ENCODE measurements at places on chromosomes 3 and 15.

DNA sequence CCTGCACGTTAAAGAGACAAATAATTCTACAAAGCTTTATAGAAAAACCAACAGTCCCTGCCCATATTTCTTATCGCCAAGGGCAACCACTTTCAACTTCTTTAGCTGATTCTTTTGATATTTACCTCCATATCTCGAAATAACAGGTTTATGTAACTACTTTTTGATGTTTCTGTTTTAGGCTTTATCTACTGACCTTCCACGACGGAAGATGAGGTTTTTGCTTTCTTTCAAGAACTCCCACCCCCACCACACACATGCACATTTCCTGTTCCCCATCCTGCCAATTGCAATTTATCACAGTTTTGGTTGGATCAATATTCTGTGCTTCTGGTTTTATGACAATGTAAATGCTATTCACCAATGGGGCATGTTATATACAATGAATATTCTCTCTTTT, 330.4 kb upstream of the ICE2 start:
- DNase-seq = no peak

- DNase-seq = no peak
Observed at GRCh38 chr15:62572797-62573196, 407.7 kb upstream of the C2CD4B start.

- DNase-seq = no peak
Observed at GRCh38 chr3:38650248-38650951, 913 bp upstream of the SCN5A start.

DNA sequence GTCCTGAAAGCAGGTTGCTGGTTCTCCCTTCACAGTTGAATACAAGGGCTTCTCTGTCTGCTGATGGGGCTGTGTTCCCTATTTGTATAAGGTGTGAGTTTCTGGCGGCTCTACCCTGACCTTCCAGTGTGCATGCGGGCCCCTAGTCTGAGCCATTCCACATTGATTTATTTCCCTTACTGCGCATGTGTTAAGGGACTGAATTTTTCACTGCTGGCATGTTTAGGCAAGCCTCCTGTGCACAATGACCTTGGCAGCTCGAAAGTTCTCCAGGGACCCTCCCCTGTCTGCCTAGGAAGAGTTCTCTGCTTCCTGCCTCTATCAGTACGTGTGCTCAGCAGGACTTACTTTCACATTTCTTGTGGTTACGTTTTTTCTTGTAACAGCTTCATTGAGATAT, 11.4 kb downstream of the TRAK1 start:
- DNase-seq = no peak

GRCh38 chr3:16739541-16740105, 134.4 kb upstream of the DAZL start:
- DNase-seq = no peak

- DNase-seq = no peak
Observed at GRCh38 chr3:124542214-124542869, 187.9 kb upstream of the UMPS start.

DNA sequence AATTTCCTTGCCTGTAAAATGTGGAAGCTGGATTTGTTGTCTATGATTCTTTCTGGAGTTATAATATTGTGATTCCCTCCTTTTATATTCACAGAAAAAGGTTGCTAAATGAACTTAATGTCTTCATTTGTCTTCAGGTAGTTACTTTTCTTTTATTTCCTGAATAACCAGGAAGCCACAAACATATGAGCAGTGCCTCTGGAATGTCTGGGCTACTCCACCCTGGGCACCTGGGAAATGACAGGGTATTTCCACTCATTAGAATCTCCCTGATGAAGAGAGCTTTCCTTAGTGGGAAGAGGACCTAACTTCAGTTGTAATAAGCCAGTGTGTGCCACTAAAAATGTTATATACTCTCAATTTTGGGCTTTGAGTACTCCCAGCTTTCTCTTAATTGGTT, 3.8 kb upstream of the SLMAP start:
- DNase-seq = no peak

- DNase-seq = peak; percentile 26
Observed at GRCh38 chr3:152419748-152420147, 151.0 kb downstream of the MBNL1 start.

- no peak for DNase-seq
Observed at GRCh38 chr15:88630798-88631463, 7.9 kb upstream of the ISG20 start.

DNA sequence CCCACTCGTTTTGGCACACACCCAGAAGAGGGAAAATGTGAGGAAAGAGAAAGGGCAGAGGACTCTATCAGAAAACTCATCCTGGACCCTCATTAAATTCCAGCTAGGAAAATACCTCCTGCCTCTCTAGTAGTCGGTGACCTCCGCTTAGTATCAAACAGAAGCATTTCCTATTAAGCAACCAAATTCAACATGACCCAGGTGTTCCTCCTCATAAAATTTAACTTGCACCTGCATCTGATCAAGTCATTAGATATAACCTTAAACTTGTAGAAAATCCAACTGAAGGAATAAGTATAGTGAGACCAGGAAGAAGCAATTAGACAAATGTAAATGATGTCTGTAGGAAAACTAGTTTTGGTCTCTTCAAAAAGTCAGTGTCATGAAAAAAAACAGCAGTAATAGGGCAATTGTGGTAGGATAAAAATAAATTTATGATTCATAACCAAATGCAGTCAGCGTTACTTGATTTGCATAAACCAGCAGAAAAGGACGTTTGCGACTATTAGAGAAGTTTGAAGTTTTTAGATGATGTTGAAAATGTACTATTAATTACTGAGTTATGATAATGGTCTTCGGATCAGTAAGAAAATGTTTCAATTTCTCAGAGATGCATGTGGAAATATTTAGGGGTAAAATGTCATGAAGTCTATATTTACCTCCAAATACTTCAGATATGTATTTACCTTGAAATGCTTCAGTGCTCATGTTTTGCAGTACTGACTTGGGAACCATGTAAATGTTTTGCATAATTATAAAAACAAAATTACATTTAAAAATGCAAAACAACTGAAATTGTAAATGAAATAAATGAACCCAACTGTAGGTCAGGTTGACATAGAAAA, 44.6 kb downstream of the LDHAL6B start:
- no peak for DNase-seq

DNA sequence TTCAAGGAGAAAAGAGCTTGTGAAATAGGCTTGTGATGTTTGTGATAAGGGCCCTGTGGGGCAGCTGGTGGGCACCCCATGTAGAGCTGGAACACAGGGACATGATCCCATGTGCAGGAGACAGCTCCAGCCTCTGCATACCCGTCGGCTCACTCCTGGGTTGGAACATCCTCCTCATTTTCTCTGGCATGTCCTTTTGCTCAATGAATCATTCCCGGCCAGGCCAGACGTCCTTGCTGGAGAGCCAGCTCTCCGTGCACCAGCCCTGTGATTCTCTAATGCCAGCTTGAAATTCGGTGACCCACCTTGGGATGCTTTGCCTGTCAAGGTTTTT, 77.3 kb downstream of the SMAD3 start:
- no peak for DNase-seq

- no peak for DNase-seq
Observed at GRCh38 chr15:39444735-39445470, 136.0 kb upstream of the THBS1 start.

GRCh38 chr3:64392001-64392400, 166.7 kb upstream of the PRICKLE2 start:
- DNase-seq = no peak

DNA sequence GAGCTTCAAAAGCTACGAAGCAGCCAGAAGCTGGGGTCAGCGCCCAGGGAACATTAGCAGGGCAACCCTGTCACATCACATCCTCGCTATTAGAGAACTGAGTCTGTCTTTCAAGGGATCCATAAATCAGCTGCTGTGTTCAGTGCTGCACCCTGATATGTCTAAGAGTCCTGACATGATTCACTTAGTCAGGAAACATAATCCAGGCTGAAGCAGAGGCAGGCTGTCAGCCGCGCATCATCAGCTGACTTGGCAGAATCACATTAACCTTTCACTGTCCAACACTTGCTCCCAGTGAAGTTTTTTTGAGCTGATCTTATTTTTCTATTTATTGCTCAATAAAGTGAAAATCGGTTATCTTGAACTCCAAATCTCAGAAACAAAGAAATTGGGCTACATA, 23.5 kb downstream of the MYH15 start:
- no peak for DNase-seq

DNA sequence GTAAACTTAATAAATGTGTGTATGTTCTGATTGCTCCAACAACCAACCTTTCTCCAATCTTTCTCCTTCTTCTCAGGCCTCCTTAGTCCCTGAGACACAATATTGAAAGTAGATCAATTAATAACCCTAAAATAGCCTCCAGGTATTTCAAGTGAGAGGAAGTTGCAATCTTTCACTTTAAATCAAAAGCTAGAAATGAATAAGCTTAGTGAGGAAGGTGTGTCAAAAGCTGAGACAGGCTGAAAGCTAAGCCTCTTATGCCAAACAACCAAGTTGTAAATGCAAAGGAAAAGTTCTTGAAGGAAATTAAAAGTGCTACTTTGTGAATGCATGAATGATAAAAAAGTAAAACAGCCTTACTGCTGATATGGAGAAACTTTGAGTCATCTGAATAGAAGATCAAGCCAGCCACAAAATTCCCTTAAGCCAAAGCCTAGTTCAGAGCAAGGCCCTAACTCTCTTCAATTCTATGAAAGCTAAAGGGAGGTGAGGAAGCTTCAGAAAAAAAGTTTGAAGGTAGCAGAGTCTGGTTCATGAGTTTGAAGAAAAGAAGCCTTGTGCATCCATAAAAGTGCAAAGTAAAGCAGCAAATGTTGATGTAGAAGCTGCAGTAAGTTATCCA, 38.6 kb downstream of the CCDC80 start:
- no peak for DNase-seq

DNA sequence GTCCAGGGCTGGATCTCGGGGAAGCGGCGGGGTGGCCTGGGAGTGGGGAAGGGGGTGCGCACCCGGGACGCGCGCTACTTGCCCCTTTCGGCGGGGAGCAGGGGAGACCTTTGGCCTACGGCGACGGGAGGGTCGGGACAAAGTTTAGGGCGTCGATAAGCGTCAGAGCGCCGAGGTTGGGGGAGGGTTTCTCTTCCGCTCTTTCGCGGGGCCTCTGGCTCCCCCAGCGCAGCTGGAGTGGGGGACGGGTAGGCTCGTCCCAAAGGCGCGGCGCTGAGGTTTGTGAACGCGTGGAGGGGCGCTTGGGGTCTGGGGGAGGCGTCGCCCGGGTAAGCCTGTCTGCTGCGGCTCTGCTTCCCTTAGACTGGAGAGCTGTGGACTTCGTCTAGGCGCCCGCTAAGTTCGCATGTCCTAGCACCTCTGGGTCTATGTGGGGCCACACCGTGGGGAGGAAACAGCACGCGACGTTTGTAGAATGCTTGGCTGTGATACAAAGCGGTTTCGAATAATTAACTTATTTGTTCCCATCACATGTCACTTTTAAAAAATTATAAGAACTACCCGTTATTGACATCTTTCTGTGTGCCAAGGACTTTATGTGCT, 527 bp downstream of the B2M start:
- peak; percentile 77 for DNase-seq

DNA sequence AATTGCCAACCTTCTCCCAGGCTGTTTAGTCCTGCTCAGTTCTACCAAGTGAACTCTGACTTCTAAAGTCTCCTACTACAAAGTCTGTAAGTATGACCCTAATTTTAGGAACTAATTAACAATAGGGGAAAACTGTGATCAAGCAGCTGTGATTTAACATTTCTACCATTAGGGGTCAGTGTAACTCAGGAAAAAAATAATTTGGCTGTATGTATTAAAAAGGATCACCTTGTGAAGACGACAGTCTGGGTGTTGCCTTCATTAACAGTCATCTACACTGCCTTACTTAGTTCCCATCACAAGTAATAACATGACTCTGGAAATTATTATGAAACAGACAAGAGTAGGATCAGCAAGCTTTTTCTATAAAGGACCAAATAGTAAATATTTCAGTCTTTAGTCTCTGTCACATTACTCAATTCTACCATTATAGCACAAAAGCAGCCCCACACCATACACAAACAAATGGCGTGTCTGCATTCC, 4.2 kb upstream of the NPHP3 start:
- peak; percentile 60 for DNase-seq

DNA sequence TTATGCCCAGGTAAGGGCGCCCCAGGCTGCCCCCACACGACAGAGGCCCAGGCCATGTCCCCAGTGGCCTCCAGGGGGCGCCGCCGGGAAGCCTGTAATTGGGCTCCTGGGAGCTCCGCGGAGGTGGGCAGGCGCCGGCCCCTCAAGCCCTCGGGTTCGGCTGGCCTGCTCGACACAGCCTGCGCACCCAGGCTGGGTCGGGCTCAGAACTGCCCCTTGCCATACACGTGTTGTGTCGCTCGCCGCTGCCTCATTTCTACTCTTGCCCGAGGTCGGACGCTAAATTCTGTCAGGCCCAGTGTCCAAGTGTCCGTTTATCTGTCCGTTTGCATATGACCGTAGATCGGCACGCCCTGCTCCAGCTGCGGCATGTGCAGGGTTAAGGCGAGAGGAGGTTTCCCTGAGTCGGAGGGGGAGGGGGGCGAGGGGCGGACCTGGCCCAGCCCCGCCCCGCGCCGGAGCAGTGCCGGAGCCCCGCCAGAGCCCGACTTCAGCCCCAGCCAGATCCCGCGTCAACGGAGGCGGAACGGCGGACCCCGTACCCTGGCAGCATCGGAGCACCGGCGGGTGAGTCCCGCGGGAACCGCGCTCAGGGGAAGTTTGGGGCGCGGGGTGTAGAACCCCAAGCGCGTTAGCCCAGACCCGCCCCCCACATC, at the start of gene KLHDC8B:
KLHDC8B (plus strand) TSS at position 480 of the 656 bp plus-strand sequence. CDS start 1,172 bp downstream, outside the sequence.
- DNase-seq = peak; percentile 76

GRCh38 chr15:36808411-36809160, 229.2 kb downstream of the CDIN1 start:
- no peak for DNase-seq

DNA sequence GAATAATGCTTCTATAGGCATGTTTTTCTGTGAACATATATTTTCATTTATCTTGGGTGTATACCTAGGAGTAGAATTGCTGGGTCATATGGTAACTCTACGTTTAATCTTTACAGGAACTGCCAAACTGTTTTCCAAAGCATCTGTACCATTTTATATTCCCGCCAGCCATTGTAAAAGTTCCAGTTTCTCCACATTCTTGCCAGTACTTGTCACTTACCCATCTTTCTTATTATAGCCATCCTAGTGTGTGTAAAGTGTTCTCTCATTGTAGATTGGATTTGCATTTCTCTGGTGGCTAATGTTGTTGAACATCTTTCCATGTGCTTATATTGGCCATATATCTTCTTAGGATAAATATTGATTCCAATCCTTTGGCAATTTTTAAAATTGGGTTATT, 31.2 kb upstream of the CFAP20DC start:
- DNase-seq = no peak

DNA sequence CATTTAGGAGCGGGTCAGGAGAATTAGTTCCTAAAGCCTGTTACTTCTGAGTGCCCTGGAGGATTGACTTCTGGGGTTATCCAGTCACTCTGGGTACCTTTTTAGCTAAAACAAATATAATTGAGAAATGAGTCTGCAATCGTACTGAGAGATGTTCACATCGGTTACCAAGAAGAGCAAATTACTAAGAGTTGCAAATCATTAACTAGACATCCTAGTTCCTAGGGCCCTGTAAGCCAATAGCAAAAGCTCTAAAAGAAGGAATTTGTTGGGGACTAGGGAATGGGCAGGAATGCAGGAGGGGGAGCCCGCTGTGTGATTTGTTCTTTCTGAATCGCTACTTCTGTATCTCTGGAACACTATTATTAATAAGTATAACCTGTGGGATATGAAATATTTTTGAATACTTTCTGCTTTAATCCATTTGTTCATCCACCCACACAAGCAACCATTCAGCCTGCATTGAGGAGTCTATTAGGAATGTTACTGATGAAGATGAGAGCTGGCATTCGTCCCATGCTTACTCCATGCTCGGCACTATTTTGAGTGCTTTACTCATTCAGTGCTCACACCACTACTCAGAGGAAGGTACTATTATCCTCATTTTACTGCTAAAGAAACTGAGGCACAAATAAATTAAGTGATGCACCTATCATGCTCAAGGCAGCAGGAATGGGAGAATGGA, 31.5 kb upstream of the KY start:
- DNase-seq = no peak
